ENCODE measurements at places on chromosomes 2 and 18.

DNA sequence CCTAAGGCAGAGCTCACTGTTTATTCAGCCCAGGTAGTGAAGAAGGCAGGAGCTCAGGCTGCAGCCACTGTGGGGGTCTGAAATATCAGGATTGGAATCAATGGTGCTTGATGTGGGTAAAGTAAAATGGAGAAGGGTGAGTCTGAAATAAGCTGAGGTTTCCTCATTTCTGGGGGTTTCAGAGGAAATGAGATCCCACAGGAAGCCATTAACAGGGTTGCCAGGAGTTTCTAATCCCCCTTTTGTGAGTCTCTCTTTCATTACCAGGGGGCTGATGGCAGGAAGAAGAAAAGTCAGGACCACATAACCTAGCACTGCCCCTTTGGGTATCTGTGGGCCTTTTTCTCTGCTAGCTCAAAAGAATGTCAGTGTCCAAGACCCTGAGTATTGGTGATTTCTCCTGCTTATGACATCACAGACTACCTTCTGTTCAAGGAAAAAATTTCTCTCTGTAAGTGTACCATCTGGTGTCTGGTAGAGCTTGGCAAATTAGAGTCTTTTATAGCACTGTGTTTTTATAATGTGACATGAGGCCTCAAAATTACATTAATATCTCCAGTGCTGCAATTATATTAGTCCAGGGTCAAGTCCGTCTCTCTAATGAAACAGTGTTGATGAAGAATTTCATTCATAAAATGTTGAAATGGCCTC is 56.0 kb downstream of the LBH start:
- DNase-seq, result no peak

GRCh38 chr2:177400337-177400923 is 7.9 kb downstream of the AGPS start:
- DNase-seq, result no peak

- DNase-seq, result no peak
Observed at GRCh38 chr2:96494188-96494587, 11.0 kb downstream of the NEURL3 start.

GRCh38 chr2:153403940-153404339 is 74.6 kb downstream of the RPRM start:
- no peak for DNase-seq

GRCh38 chr2:156883804-156884203 is 373.7 kb upstream of the GALNT5 start:
- DNase-seq, result no peak

DNA sequence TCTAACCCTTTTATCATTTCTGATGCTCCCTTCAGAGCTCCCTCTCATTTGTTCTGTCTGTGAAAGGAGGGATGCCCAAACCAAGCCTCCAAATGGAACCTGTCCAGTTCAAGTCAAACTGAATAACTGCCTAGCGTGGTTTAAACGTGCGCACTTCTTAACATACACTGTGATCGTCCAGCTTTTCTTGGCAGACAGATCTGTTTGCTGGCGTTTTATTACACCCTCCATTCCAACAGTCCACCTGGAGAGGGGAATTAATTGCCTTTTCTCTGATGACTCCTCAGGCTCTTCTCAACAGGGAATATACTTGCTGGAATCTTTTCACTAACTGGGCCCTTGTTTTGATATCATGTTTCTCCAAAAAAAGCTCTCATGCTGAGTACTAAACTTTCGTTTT is 379.2 kb upstream of the POU3F3 start:
- DNase-seq, result no peak
